ENCODE measurements at places on chromosomes 13 and 19.

DNA sequence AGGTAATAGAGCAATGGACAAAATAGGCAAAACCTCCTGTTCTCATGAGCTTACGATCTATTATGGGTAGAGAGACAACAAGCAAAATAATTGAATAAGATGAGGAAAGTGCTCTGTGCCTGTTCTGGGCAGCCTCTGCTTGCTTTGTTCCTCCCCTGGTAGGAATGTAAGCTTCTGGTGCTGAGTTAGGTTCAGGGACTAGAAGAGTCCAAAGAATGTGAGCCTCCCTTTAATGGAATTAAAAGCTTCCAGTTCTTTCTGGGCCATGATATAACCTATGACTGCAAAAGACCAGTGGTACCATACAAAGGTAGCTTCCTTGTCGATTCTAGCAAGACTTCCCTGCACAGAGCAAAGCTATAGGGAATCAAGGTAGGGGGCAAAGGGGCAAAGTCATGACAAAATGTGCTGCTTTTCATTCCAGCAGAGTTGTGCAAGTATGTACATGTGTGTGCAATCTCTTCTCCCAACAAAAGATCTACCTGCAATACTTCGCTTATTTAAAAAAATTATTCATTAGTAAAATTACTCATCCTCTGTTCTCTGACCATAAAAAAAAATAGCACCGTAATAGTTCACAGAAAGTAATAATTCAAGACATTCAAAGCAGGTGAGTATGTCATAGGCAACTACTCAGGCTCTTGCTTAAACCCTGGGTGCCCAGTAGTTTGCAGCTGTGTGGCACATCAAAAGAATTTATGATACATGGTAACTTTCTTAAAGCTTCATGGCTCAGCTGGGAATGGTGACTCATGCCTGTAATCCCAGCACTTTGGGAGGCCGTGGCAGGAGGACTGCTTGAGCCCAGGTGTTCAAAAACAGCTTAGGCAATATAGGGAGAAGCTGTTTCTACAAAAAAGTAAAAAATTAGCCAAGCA is 21.4 kb downstream of the ACOD1 start:
- DNase-seq = peak; percentile 45

- DNase-seq = no peak
Measured at GRCh38 chr13:96991072-96991471, 3.2 kb downstream of the OXGR1 start.

GRCh38 chr19:17796838-17797423 is 2.0 kb downstream of the B3GNT3 start:
- DNase-seq = no peak

GRCh38 chr19:35114353-35115176 is 1.1 kb upstream of the FXYD3 start:
- no peak for DNase-seq

- DNase-seq = peak; percentile 88
Measured at GRCh38 chr13:110070511-110071120, 236.3 kb downstream of the COL4A1 start.

DNA sequence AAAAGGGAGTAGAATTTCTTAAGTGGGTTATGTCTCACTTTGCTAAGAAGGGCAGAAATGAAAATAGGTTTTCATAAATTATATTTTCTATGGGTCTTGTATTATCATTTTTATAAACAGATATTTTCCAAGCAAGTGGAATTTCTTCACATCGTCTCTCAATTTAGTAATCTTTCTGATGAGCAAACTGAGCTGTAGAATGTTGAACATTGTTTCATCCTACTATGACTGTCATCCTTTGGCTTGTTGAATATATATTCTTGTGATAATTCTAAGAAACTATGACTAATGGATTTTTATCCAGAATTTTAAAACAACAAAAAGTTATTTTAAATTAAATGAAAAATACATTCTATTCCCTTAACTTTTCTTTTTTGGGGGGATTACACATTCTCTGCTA is 313.8 kb downstream of the ENOX1 start:
- no peak for DNase-seq

DNA sequence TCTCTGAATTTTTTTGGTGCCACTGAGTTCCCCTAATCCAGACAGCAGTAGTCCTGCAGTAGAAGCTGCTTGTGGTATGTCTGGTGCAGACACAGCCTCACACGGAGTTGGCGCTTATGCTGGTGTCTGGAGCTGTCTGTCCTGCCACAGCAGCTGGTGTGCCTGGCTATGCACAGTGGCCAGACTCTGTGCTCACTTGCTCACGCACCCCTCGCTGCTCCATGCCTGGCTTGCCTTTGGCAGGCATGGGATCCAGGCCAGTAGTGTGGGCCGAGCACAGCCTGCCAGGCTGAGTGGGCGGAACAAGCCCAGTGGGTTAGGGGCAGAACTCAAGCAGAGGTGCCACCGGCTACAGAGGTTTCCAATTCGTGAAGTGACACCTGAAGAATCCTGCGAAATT is 845.9 kb upstream of the PCDH9 start:
- no peak for DNase-seq

DNA sequence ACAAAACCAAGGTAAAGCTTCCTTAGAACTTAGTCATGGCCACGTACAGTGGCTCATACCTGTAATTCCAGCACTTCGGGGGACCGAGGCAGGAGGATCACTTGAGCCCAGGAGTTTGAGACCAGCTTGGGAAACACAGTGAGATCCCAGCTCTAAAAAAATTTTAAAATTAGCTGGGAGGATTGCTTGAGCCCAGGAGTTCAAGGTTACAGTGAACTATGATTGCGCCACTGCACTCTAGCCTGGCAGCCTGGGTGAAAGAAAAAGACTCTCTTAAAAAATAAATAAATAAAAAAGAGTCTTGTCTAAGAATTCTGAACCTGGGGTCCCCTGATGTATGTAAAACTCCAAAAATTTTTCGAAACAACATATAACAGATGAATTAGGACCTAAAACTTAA is 34.9 kb downstream of the N4BP2L2 start:
- no peak for DNase-seq

DNA sequence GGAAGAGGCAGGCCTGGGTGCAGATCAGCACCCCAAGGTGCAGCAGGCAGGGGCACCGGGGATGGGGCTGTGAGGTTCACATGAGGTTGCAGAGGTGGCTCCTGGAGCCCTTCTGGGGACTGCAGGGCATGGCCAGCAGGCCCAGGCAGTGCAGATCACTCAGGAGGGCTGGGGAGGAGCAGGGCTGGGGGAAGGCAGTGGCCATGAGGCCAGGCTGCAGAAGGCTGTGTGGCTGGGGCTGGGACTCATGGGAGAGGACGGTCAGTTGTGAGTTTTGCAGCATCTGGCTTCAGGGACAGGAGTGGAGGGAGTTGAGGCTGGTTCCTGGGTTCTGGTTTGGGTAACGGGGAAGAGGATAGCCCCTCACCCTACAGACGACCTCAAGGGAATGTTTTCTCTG is 7.3 kb downstream of the WDR88 start:
- no peak for DNase-seq

DNA sequence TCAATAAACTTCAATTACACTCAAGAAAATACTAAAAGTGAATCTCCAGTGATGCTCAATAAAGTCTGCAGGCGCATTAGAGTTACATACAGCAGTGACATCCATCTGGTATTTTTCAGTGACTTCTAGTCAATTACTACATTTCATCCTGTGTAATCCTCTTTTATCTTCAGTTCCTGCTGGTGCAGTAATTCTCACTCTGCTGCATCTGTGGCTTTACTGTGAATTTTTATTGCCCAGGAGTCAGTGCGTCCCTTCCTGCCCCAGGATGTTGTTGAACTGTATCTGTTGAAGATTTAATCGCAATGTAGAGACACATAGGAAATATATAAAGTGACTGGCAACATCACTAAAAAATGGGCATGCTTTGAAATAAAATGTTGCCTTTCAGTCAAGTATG is 196.3 kb upstream of the TMTC4 start:
- no peak for DNase-seq

DNA sequence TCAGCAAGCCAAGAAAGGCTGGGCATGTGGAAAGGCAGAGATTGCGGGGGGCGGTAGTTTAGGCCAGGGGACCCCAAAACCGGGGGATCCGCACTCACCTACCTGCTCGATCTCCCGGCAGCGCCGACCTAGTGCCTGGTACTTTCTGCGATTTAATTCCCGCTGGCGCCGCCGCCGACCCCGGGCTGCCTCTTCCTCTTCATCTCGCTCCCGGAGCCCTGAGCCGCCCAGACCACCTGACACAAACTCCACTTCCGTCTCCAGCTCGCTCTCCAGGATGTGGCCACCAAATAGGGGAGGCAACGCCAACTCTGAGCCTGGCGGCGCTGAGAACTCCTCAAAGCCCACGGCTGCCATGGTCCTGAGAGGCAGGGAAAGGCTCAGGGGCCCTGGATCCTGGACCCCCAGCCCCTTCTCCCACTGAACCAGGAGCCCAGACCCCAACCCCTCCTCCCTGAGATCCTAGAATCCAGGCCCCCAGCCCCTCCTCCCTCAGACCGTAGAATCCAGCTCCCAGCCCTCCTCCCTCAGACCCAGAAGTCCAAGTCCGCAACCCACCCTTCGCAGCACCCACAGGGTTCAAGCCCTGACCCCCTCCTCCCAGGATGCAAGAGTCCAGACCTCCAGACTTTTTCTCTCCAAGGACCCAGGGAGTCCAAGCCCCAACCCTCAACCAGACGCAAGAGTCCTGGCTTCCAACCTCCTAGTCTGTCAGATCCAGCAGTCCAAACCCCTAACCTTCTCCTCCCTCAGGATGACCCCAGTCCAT is 933 bp downstream of the TFPT start:
- no peak for DNase-seq

DNA sequence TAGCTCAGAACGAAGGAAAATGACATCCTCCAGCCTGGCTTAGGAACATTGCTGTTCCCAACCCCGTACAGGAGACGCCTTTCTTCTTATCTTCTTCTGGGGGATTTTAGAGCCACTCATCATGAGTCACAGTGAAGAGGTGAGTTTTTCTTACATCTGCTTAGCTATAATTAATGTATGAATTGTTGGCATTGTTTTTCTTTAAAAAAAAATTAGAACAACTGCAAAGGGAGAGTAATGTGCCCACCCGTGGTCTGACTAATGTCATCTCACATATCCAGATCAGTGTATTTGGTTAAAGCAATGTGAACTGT is 310.6 kb upstream of the TSHZ3 start:
- DNase-seq = no peak

DNA sequence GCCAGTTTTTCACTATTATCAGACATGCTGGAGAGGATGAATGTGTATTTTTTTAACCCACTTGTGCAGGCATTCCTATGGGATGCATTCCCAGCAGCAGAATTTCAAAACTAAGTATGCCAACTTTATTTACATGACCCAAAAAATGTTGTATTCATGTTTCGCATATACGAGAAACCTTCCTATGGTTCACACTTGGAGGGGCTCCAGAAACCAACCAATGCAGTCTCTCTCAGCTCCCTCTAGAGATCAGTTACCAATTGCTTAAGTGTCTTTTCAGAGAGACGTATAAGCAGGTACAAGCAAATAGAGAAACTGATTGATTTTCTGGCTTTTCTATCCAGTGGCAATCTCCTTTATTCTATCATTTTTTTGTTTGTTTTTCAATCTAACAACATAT is 5.5 kb upstream of the PTOV1 start:
- DNase-seq = no peak

- DNase-seq = peak; percentile 31
Measured at GRCh38 chr19:45505151-45505995, 1.9 kb upstream of the VASP start.

DNA sequence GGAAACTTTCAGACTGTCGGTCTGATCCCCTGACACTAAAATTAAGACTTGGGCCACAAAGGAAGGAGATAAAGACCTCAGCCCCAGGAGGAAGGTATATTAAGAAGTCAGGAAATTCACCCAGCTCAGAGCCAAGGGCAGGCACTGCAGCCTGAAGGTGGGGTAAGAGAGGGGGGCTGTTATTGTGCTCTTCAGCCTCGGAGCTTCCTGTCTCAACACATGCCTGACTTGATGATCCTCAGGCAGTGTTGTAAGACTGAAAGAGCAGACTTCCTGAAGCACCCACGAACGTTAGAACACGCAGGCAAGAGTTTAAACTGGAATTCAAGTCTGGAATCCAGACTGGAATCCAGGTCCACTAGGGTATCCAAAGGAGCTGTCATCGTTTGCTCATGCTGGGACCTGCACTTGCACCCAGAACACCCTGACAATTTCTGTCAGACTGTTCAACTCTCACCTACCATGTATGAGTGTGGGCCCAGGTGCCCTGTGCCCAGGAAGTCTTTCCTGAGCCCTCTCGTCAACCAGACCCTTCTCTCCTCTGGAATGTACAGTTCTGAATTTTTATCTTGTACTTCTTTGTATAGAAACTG is 10.7 kb upstream of the FLT1 start:
- DNase-seq = no peak

DNA sequence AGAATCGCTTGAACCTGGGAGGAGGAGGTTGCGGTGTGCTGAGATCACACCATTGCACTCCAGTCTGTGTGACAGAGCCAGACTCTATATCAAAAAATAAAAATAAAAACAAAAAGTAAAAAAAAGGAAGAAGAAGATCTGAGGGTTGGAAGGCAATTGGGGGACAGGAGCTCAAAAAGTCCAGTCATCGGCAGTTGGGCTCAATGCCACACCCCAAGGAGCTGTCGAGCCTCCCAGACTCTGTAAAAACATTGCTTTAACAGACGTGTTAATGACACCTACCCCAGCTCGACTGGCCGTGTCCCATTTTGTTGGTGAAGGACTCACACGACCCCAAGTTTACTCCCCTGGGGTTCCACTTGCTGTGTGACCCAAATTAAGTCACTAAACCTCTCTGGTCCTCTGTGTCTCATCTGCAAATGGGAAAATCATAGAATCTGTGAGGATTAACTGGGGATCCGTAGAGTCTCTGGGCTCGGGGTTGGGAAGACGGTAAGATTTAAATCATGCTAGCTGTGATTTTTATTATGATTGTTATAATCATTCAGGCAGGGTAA is 7.0 kb downstream of the GNA15 start:
- no peak for DNase-seq

- no peak for DNase-seq
Measured at GRCh38 chr13:108037348-108037747, 178.0 kb downstream of the LIG4 start.

GRCh38 chr19:55652311-55653128 is 2.3 kb upstream of the U2AF2 start:
- no peak for DNase-seq

- DNase-seq = no peak
Measured at GRCh38 chr13:23654111-23655110, 84.2 kb downstream of the TNFRSF19 start.

- peak; percentile 35 for DNase-seq
Measured at GRCh38 chr13:45240143-45240542, 39.3 kb upstream of the KCTD4 start.

- no peak for DNase-seq
Measured at GRCh38 chr13:72181661-72182060, 314.7 kb upstream of the DACH1 start.

Measured in HCEC 1CT (cell line).